AG08395 (cell line): ENCODE measurements at places on chromosomes 1 and 21.
A peak's percentile ranks its signal among the peaks of the same experiment; 100 is the strongest.

DNA sequence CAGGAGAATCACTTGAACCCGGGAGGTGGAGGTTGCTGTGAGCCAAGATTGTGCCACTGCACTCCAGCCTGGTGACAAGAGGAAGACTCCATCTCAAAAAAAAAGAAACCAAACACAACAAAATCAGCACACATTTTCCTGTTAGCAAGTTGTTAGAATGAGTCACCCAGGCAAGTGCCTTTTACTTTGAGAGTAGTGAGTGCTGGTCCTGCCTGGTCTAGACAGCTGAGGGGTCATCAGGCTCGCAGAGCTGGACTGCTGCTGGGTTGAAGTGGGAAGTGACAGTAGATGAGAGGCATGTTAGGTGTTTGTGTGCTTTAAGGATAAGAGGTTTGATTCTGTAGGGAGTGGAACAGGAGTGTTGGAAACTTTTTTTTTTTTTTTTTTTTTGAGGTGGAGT lies 31.9 kb downstream of the GNPAT start:
- DNase-seq = no peak

- peak; percentile 57 for DNase-seq
These were observed 51.9 kb downstream of the EIF4G3 start for GRCh38 chr1:21124846-21125245.

DNA sequence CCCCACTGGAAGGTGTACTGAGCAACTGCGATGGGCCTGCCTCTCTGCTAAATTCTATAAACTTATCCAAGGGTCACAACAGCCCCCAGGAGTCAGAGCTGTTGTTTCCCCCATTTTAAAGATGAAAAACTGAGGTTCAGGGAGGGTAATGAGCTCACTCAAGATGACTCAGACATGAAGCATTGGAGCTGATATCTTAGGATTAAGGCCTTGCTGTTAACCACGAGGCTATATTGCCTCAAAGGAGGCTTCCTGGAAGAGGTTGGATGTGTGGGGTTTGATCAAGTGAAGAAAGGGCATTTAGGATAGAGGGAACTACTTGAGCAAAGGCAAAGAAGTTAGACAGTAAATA lies 6.7 kb downstream of the LDLRAP1 start:
- no peak for DNase-seq

GRCh38 chr1:240711020-240711419 lies 99.1 kb upstream of the GREM2 start:
- DNase-seq = no peak

- DNase-seq = no peak
These were observed 97.0 kb downstream of the GIPC2 start for GRCh38 chr1:78142736-78143135.

DNA sequence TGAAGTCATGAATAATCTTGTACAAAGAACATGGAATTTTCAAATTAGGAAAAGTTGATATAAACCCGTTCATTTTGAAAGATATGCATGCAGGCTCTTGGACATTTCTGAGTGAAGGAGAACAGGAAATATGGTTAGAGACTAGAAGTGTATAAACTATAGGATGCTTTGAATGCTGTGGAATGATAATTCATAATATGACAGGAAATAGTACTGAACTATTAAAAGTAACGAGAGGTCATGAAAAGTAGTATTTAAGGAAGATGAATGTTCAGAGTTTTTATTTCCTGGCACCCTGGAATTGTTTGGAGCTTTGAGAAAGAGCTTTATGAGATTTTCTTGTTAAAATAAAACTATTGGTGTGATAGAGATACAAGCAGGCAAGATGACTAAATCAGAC lies 18.7 kb upstream of the CRB1 start:
- no peak for DNase-seq

- DNase-seq = peak; percentile 62
These were observed 99.6 kb downstream of the APP start for GRCh38 chr21:26070822-26071425.

- peak; percentile 33 for DNase-seq
These were observed 38.9 kb downstream of the ATP1A1 start for GRCh38 chr1:116411784-116412479.

GRCh38 chr1:4172644-4173599 lies 272.9 kb upstream of the C1orf174 start:
- no peak for DNase-seq

DNA sequence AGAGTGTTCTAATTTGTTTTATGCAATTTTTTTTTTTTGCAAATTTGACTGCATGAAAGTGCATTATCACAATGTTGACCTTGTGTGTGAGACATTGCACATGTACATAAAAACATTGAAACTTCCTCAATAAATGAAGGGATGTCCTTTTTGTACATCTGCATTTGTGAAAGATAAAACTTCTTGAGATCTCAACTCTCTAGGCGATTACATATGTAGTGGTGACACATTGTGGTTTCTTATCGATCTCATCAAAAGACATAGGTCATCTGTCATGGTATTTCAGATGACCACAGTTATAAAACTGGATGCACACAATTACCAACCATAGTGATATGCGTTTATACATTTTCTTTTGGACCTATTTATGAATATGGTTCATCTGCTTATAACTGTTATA lies 35.6 kb upstream of the C21orf91 start:
- no peak for DNase-seq

- DNase-seq = no peak
These were observed 42.7 kb upstream of the FASLG start for GRCh38 chr1:172616195-172616594.

GRCh38 chr1:247475793-247476192 lies 17.9 kb upstream of the OR2B11 start:
- no peak for DNase-seq

DNA sequence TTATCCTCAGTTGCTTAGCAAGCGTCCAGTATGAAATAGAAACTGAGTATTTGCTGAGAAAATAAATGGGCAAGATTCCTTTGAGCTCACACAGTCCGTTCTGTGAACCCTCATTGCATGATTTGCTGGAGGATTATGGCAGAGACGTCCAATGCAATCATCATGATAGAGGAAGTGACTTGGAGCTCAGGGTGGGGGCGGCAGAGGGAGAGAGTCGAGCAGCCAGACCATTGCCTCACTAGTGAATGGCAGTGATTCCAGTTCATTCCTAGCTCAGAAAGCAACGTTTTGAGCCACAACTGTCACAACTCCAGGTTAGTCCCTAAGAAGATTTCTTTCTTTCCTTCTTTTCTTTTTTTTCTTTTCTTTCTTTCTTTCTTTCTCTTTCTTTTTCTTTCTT lies 27.5 kb upstream of the COL9A2 start:
- DNase-seq = peak; percentile 46

DNA sequence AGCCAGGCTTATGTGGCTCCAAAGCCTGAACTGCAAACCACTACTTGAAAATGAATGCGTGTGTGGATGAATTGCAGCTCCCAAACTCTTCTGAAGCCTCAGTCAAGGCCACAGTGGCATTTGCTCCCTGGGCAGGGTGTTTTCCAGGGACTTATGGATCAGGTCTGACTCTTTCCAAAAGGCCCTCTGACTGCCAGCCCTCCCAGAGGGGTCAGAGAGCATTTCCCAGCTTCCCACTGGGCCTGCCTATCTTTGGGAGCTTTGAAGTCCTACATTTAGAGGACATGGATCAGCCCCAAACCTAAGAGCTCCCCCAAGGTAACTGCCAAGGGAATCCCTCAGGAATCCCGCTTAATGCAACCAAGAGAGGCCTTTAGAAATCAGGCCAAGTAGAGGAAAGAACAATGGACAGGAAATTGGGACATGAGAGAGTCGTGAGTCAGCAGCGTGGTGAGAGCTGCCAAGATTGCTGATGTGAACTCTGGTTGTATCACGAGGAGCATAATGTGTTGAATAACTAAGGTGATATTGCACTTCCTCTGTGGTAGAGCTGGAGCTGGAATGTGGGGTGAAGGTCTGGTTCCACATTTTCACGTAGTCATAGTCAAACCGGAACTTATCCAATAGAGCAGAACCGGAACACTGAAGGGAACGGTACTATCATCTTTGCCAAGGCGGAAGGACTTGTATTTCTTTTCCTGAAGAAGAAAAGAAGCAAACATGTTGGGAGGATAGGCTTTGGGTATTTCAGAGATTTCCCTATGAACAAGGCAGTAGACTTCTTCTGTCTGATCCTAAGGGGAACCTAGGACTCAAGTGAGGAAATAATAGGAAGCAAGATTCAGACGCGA lies 99.4 kb upstream of the JUN start:
- peak; percentile 87 for DNase-seq

DNA sequence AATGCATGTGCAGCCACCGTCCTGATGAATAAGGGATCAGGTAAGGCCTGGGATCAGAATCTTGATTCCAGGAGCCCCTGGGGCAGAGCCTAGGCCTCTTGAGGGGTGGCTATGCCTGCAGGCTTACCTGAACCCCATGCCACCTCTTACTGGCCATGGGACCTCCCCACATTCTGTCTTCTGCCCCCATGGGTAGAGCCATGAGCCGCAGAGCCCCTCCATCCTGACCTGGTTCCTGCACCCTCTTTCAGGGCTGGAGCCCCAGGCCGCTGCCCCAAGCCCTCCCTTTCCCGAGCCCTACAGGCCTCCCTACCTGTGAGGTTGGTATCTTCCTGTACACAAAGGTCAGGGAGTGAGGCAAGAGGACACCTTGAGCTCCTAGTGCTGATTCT lies 120.8 kb downstream of the DMRTB1 start:
- no peak for DNase-seq

GRCh38 chr21:26449161-26449560 lies 123.9 kb downstream of the CYYR1 start:
- DNase-seq = peak; percentile 78

- DNase-seq = peak; percentile 82
These were observed 3.5 kb upstream of the PEAR1 start for GRCh38 chr1:156889802-156890580.

DNA sequence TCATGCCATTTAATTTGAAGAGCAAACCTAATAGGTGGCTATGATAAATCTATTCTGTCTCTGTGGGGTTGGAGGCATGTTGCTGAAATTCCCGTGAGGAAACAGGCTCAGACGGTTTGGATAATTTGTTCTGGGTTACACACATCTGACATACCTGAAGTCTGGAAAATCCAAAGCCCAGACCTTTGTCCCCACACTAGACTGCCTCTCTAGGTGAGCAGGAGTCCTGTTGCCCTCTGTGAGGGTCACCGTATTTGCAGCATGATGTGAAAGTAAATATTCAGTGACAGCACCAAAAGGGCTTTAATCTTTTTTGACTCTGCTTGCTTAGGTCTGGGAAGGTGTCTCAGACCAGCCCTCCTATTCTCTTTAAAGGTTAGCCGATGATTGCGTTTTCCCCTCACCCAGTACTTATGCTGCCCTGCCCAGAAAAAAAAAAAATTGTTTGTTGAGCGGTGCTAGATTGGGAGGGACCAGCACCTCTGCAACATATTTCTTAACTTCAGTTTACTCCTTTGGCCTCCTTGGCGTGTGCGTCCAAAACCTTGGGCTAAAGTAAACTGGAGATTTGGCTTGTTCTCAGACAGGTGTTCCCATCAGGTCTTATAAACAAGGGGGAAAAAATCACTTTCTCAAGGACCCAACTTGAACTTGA lies 67.0 kb downstream of the CACHD1 start:
- no peak for DNase-seq

- DNase-seq = no peak
These were observed 613.3 kb downstream of the AJAP1 start for GRCh38 chr1:5267603-5268235.

GRCh38 chr21:29487154-29487553 lies 188.4 kb downstream of the BACH1 start:
- no peak for DNase-seq

DNA sequence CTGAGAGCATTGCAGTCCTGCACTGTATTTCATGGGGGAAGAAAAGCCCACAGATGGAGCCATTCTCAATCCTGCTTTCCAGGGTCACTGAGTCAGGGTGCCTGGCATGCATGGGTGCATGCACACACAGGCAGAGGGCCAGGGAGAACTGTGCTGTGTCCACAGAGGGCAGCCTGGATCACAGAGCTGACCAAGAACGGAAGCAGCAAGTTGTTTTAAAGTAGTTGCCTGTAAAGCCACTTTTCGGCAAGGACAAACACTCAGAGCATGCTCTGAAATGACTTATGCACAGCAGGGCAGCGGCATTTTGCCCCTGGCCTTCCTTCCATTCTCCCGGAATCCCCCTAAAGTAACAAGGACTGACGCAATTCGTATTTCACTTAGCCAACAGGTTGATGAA lies 3.6 kb downstream of the ERG start:
- DNase-seq = no peak

DNA sequence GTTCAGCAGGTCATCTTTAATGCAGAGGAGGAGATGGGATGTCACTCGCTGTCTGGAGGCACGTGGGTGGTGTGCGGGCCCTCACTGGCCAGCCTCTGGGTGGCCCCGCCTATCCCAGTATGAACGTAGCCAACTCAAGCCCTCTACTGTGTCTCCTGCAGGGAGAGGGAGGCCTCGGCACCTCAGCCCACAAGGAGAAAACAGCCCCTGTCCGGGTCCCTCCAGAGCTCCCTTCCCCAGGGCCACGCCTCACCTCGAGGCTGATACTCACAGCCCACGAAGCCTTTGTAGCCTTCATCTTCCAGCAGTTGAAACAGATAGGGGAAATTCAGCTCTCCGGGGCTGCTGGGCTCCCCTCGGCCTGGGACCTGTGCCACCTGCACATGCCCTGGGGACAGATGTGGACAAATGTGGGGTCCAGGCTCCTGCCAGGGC lies 2.6 kb downstream of the HYI start:
- no peak for DNase-seq

- DNase-seq = no peak
These were observed 139.6 kb downstream of the TOMM20 start for GRCh38 chr1:234989019-234989418.

GRCh38 chr1:153346077-153346723 lies 2.4 kb downstream of the PGLYRP4 start:
- DNase-seq = no peak

- DNase-seq = no peak
These were observed 6.2 kb downstream of the FH start for GRCh38 chr1:241513378-241513777.

DNA sequence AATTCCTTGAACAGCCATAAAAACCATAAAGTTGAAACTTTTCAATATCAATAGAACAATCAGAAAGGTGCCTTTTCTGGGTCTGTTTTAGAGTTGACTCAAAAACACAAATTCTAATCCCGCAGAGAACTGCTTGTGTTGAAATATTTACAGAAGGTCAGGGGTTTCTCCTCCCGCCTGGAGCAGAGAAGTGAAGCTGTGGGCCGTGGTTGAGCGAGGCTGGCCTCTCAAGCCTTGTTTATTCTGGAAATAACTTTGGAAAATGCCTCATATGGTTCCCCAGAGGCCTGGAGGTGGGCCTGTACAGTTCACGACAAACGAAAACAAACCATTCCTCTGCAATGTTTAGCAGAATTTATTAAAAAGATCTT lies 90.8 kb upstream of the ERRFI1 start:
- peak; percentile 48 for DNase-seq

DNA sequence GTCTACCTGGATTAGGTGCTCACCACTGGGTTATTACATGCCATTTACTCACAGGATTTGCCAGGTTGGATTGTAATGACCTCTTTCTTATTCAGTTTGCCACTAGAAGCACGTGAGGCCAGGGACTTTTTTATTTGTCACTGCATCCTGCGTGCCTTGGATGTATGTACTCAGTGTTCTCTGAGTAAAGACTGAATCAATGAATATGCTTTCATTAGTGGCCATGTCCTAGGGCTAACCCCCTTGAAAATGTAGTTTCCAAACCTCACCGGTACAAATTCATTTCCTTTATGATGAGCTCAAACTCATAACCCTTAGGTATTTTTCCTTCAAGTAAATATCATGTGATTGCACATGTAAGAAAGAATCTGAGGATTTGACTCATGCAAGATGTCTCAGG lies 1.3 kb upstream of the ZP4 start:
- DNase-seq = no peak
